ENCODE measurements at places on chromosomes 13 and 19.

GRCh38 chr19:7098096-7098495, 28.6 kb downstream of the ZNF557 start:
- DNase-seq = no peak

GRCh38 chr13:24004971-24005370, 107.7 kb upstream of the C1QTNF9B start:
- no peak for DNase-seq

DNA sequence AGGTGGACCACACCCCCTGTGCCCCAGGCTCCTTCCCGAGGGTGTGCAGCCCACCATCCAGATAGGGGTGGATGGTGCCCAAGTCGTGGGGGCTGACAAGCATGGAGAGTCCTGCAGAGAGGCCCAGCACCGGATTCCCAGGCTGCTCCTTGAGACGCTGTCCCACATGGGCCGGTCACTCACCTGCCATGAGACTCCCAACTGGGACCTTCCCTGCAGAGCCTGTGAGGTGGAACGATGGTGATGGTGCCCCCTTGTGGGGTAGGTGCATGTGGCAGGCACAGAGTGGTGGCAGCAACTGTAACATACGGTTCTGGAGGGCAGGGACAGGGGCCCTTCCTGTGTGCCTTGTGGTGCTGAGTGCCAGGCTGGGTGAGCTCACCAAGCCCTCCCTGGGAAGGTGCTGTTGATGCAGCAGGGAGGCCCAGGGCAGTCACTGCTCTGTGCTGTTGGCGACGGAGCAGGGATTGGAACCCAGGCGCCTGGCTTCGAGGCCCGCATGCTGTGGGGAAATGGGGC, 33.1 kb downstream of the PPP1R37 start:
- DNase-seq = peak; percentile 66

- no peak for DNase-seq
Observed at GRCh38 chr13:111856571-111856970, 210.4 kb upstream of the SOX1 start.

DNA sequence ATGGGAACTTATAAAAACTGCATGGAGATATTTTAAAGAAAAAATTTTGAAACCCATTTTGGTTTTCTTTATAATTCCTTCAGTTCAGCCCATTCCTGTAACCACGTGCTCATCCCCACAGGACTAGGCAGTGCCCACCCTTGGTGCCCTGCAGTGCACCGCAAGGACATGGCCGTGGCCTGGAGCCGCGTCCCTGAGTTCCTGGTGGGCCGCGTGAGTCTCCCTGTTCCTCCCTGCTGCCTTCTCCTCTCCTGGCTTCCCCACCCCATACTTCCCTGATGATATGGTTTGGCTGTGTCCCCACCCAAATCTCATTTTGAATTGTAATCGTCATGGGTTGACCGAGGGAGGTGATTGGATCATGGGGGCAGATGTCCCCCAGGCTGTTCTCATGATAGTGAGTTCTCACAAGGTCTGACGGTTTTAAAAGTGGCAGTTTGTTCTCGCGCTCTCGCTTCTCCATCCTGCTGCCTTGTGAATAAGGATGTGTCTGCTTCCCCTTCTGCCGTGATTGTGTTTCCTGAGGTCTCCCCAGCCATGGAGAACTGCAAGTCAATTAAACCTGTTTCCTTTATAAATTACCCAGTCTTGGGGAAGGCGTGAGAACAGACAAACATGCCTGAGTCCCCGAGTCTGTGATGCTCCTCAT, 31.6 kb upstream of the TFDP1 start:
- DNase-seq = no peak

GRCh38 chr19:6086068-6086788, 24.1 kb downstream of the RFX2 start:
- DNase-seq = no peak

- no peak for DNase-seq
Observed at GRCh38 chr19:28456252-28456651, 756.7 kb downstream of the UQCRFS1 start.

DNA sequence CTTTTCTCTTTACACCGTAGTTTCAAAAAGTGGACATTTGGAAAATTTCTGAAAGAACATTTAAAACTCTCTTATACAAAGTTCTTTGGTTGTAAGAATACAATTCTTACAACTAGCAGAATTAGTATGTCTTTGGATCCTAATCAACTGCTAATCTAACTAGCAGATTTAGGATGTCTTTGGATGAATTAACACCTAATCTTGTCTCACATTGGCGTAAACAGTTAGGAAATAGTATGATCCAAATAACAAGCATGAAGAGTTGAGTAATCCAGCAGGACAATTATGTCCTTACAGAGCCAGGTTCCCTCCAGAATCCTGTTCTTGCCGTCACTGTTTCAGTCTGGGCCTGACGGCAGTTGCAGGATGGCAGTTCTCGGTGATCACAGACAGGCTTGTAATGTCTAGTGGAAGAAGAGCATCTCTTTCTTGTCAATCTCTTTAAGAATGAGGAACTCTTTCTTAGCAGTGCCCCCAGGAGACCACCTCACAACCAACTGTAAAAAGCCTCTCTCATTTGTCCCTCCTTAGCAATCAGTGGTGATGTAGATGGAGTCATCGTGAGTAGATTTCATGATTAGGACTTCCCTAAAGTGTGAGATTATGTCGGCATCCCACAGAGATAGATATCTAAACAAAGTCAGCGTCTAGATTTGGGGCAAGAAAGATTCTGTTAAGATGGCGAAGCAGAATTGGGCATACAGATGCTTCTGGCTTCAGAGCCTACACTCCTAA, 5.7 kb upstream of the TNFSF13B start:
- no peak for DNase-seq

DNA sequence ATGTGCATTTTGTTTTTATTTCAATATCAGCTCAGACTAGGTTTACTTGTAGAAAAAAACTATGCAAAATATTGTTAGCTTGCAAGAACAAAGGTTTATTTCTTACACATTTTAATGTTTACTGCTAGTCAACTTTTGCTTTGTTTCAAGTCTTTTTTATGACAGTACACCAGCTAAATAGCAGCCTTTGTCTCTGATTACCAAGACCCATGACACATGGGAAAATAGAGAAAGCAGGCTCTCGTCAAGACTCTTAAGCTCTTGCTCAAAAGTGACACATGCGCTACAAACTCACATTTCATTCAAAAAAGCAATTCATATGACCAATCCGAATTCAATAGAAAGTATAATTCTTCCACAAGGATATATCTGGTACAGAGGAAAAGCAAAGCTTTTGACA, 642.3 kb upstream of the SLITRK1 start:
- no peak for DNase-seq

DNA sequence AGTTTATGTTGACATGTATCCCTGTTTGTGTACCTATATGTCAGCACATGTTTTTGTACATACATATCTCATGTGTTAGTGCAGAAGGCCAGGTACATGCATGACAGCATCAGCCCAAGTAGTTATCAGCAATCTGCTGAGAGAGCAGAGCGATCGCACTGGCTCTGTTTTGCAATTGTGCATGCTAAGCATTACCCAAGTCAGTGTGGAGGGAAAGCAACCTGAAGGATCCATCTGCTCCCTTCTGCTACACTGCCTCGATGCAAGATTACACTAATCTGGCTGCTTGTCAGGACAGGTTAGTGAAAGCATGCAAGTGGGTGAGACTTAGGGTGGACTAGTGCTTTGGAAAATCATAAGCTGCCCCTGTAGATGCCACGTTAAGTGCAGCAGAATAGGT, 211.8 kb downstream of the PCCA start:
- no peak for DNase-seq

GRCh38 chr19:1133471-1133929, 29.7 kb downstream of the GPX4 start:
- DNase-seq = peak; percentile 56

All from activated T-cell treated with anti-CD3 and anti-CD28 coated beads for 4 hours (primary cell).